ENCODE measurements at places on chromosomes 4 and X.

DNA sequence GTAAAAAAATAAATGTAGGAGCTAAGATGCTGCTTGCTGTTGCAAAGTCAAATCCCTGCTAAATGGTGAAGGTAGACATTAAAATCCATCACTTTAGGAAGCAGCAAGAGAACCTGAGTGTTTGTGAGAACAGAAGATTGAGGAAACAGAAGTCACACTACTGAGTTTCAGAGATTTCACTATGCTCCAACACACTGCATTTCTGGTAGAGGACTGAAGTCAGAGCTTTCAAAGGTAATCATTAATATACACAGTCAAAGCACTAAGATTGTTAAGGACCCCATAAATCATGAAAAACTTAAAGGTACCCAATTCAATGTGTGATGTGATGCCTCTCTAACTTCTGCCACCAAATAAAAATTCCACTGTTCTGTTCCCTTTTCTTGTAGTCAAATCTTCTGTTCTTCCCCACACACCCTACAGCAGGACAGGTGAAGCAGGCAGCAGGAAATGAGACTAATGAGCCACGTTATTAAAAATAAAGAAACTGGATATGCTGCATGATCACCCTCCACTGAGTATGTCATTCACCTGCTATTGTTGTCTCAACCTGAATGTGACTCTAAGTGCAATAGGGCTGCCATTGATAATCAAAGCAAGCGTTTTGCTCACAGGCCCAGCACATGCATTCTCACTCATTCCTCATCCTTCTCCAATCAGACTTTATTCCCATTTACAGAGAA lies 28.9 kb upstream of the APELA start:
- no peak for DNase-seq

DNA sequence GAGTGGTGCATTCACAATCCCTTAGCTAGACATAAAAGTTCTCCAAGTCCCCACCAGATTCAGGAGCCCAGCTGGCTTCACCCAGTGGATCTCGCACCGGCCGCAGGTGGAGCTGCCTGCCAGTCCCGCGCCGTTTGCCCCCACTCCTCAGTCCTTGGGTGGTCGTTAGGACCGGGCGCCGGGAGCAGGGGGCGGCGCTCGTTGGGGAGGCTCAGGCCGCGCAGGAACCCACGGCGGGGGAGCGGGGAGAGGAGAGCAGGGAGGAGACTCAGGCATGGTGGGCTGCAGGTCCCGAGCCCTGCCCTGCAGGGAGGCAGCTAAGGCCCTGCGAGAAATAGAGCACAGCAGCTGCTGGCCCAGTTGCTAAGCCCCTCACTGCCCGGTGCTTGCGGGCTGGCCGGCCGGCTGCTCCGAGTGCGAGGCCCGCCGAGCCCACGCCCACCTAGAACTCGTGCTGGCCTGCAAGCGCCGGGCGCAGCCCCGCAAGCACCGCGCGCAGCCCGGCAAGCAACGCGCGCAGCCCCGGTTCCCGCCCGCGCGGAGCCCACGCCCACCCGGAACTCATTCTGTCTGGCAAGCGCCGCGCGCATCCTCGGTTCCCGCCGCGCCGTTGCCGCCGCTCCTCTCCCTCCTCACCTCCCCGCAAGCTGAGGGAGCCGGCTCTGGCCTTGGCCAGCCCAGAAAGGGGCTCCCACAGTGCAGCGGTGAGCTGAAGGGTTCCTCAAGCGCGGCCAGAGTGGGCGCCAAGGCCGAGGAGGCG lies 153.5 kb downstream of the SLC7A11 start:
- DNase-seq = no peak

- no peak for DNase-seq
Observed at GRCh38 chrX:37921758-37922157, 74.4 kb upstream of the DYNLT3 start.

DNA sequence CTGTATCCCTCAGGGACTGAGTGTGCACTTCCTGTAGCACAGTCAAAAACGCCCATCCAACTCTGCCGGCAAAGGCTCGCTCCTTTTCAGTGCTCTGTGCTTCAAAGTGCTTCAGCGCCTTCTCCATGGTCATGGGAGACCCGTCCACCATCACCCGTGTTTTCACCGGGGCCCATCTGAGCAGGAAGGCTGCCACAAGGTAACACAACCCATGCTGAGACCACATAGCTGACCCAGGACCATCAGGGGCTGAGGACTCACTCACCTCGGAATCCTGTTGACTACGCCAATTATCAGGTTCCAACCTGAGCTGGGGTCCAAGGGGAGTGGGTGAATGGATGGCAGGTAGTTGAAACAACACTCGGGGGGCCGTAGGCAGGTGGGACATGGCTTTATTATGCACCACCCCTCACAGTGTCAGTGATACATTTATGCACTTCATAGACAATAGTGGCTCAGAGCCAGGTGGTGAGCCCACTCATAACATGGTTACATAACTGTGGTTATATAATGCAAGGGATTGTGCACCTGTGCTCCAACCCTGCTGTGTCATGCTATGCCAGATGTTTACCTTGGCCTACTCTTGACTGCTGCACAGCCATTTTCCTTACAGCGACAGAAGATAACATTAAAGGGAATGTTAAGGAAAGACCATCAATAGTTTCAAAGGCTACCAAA lies 227.8 kb downstream of the ADGRL3 start:
- DNase-seq = no peak

DNA sequence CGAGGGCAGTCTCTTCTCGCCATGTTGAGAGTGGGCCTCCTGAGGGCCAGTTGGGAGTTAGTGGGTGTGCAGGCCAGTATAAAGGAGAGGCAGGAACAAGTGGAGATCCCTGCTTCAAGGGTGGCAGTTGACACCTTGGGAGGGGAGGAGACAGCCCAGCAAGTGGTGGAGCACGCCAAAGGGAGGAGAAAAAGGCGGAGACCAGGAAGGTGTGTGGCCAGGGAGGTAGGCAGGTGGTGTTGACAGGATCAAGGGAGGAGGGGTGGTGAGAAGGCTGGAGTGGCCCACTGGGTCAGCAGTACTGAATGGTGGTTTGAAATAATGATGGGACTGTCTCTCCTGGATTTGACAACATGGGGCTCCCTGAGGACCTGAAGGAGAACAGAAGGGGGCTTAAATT lies 32.6 kb downstream of the ZNF185 start:
- no peak for DNase-seq

GRCh38 chrX:43685221-43685620 lies 29.1 kb downstream of the MAOA start:
- DNase-seq = no peak

DNA sequence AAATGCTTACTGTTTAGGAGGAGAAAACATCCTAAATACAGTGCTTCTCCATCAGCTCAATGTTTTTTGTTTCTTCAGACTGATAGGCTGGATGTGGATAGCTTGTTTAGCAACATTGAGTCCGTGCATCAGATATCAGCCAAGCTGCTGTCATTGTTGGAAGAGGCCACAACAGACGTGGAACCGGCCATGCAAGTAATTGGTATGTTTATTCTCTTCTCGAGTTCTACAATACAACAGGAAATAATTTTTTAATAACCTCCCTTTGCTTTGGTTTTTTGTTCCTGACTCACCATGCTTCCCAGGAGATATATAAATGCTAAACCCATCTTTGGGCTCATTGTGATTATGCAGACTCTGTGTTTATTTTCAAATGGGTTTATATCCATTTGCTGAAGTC lies 60.9 kb downstream of the ARHGEF38 start:
- no peak for DNase-seq

- DNase-seq = no peak
Observed at GRCh38 chrX:10841579-10841978, 221.2 kb upstream of the MID1 start.

- DNase-seq = no peak
Observed at GRCh38 chr4:38683276-38683675, 19.3 kb downstream of the KLF3 start.

DNA sequence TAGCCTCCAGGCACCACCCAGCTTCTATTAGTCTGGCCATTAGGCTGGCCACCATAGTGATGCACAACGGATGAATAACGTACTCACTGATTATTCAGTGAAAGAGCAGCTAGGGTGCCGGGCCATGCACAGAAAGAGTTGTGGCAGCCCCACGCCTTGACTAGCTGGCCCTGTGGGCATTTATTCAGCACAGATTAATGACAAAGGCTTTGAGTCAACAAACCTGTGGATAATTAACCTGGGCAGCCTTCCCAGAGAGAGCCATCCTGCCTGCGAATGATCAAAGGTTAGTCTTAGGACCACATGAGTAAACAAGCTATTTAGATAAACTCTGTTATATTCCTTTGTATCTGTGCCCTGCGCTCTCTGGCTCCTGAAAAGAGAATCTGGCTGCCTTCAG lies 37.2 kb downstream of the MAP9 start:
- DNase-seq = no peak

DNA sequence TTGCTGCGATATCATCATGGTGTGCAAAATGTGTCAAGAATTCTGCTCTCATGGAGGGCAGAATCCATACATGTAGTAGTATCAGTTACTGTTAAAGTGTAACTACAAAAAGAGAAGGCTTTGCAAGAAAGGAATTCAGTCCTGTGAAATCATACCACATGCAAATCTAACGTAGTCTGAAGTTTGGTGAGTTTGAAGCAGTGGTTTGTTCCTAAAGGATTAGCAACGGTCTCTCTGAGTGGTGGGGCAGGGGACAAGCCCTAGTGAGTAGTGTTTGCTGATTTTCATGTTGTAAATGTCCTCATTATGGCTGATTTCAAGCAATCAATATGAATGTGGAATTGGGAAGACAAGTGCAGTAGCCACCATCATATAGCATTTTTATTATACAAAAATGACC lies 47.1 kb upstream of the CLNK start:
- DNase-seq = no peak

GRCh38 chrX:104351173-104351769 lies 96.5 kb upstream of the ESX1 start:
- DNase-seq = no peak

- DNase-seq = no peak
Observed at GRCh38 chr4:110059556-110060191, 138.7 kb downstream of the ELOVL6 start.

DNA sequence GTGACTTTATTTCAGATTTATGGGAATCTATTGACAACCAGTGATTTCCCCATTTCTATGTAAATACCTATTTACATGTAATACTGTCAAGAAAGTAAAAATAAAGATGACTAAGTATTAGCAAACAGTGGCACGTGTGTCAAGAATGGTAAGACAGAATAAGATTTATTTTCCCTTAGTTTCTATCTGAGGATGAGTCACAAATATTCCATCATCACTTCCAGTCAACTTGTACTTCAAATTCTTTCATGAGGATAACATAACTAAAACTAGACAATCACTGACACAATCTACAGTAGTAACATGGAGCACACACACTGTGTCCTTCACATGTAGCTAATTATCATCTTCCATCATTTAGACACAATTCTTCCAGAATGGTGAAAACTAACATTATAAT lies 625.3 kb upstream of the PCDH7 start:
- no peak for DNase-seq

DNA sequence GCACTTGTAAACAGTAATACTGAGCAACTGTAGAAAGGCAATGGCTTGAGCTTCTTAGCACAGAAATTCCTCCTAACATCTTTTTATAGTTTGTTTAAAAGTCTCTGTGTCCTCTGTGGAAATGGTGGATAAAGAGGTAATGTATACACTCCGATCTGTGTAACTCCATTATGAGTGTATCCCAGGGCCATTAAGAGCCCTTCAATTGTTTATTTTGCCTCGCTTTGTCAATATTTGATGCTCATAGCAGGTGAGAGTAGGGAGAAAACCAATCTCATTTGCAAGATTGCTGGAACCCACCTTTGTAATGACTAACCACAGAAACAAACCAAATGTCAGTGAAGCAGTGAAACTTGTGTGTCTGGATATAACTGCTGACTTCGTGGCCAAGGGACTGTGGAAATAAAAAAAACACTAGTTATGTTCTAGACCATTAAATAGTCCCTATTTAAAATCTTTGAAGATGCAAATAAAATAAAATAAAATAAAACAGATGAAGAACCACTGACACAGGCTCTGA lies 598.2 kb upstream of the BOD1L1 start:
- no peak for DNase-seq

GRCh38 chr4:8538076-8538702 lies 42.0 kb upstream of the GPR78 start:
- DNase-seq = no peak

GRCh38 chr4:85812776-85813175 lies 337.8 kb downstream of the ARHGAP24 start:
- no peak for DNase-seq

- no peak for DNase-seq
Observed at GRCh38 chr4:84631573-84631972, 48.6 kb downstream of the CDS1 start.

DNA sequence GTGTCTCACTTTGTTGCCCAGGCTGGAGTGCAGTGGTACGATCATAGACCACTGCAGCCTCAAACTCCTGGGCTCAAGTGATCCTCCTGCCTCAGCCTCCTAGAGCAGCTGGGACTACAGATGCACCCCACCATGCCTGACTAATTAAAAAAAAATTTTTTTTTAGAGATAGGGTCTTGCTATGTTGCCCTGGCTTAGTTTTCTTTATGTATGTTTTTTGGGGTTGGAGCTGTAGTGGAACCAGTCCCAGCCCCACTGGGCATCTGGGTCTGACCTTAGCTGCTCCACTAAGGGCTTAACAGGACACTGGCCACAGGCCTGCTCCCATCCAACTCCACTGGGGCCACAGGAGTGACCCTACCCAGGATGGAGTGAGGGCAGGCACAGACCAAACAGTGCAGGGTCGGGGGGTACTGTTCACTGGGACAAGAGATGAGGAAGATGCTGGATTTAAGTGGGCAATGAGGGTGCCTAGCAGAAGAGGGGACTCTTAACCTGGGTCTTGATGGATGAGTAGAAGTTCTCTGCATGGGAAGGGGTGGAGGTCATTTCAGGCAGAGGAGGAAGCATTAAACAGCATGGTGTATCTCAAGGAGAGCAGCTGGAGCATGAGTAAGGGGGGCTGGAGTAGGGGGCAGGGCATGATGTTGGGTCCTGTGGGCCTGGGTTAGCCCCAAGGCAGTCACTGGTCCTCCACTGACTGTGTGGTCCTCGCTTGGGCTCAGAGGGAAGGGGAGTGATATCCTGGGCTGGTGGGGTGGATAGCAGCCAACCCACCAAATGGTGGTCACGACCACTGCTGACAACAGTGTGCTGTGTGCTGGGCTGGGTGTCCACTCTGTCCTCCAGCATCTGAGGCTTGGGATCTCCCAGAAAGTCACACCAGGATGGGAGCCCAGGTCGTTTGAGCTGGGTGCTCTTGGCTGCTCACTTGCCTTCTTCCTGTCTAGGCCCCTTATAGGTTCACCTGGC lies 24.1 kb upstream of the ADD1 start:
- DNase-seq = no peak

- DNase-seq = no peak
Observed at GRCh38 chr4:5472160-5472591, 236.2 kb downstream of the EVC2 start.

GRCh38 chr4:175456131-175456530 lies 355.9 kb downstream of the GPM6A start:
- no peak for DNase-seq

- DNase-seq = no peak
Observed at GRCh38 chr4:24932515-24933225, 19.8 kb upstream of the CCDC149 start.

GRCh38 chr4:18021470-18021719 lies 160 bp downstream of the LCORL start:
- DNase-seq = no peak

GRCh38 chr4:144295286-144295995 lies 154.9 kb upstream of the GYPA start:
- no peak for DNase-seq

- no peak for DNase-seq
Observed at GRCh38 chr4:113784497-113785250, 23.1 kb upstream of the CAMK2D start.

- DNase-seq = no peak
Observed at GRCh38 chr4:27595571-27596360, 735.1 kb downstream of the STIM2 start.
